ENCODE measurements at places on chromosomes 13 and 19.

- DNase-seq = no peak
Measured at GRCh38 chr13:99313501-99313900, 6.3 kb upstream of the GPR183 start.

GRCh38 chr19:48368936-48369335 is 4.8 kb downstream of the SYNGR4 start:
- no peak for DNase-seq

DNA sequence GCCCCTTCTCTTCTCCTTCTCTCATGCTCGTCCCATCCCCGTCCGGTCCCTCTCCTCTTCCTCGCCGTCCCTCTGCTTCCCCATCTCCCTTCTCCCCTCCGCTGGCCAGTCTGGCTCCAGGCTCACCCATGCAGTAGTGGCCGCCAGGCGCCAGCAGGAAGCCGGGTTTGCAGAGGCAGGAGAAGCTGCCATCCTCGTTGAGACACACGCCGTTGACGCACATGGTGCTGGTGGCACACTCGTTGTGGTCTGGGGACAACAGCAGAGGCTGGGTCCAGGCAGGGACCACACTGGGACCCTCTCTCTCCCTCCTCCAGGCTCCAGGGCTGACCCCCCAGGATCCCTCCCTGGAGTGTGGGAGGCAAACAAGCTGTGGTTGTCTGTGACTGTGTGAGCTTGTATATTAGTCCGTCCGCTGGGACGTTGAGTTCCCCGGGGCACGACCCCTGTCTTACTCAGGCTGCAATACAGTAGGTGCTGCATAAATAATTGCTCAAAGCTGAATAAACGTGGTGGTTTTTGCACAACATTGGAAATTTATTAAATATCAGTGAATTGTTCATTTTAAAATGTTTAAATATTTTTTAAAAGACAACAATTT is 16.4 kb downstream of the FBN3 start:
- no peak for DNase-seq

GRCh38 chr19:52237771-52238400 is 31.5 kb upstream of the ZNF766 start:
- peak; percentile 50 for DNase-seq

- DNase-seq = no peak
Measured at GRCh38 chr13:29737061-29737460, 113.4 kb downstream of the UBL3 start.

- no peak for DNase-seq
Measured at GRCh38 chr13:42735010-42735409, 46.4 kb upstream of the FAM216B start.

DNA sequence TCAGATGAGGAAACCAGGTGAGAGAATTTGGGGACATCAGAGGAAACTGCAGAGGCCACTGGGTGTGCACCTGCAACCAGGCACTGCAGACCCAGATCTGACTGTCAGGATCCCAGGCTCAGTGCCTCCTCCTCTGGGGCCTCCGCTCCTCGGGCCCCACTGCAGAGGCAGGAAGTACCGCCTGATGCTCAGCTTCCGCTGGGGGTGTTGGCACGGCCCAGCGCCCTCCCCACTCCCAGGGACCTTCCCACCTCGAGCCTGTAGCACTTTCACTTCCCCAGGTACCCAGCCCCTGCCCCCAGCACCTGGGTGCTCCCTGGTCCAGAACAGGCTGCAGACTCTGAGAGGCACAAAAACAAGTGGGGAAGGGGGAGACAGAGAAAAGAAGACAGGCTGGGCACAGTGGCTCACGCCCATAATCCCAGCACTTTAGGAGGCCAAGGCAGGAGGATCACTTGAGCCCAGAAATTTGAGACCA is 1.4 kb upstream of the CD37 start:
- peak; percentile 75 for DNase-seq

- DNase-seq = no peak
Measured at GRCh38 chr19:36152352-36153091, at the start of gene COX7A1. Gene COX7A1 (minus strand): TSS chr19:36152447. CDS start chr19:36152407, 40 bp downstream.

DNA sequence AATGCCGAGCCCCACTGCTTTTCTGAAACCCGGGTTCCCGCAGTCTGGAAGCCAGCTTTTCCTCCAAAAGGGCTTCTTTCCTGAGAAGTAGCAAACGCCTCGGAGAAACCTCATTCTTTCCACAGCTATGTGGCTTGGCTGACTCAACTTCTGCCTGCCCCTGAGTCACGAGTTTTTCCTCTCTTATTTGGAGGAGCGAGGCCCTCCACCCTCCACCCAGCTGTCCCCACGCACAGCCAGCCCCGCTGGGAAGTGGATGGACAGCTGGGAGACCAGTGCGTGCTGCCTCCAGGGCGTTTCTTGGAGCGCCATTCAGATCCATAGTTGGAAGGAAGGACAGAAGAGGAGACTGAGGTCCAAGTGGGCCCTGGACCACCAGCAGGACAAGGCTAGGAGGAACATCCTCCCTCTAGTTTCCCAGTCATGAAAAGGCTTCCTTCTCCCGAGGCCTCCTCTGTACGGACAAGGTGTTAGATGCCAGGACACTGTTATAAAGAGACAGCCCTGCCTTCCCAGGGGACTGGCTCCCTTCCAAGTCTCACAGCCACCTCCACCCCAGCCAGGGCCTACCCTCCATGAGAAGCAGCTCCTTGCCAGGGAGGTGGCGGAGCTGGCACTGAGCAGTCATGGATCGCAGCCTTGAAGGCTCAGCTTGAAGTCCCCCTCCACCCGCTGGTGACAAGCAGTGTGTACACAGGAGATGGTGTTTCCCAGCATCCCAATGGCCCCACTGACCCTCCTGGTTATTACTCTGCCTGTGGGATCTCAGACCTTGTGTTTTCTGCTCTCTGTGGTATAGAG is 2.5 kb upstream of the PLEKHF1 start:
- DNase-seq = peak; percentile 61

DNA sequence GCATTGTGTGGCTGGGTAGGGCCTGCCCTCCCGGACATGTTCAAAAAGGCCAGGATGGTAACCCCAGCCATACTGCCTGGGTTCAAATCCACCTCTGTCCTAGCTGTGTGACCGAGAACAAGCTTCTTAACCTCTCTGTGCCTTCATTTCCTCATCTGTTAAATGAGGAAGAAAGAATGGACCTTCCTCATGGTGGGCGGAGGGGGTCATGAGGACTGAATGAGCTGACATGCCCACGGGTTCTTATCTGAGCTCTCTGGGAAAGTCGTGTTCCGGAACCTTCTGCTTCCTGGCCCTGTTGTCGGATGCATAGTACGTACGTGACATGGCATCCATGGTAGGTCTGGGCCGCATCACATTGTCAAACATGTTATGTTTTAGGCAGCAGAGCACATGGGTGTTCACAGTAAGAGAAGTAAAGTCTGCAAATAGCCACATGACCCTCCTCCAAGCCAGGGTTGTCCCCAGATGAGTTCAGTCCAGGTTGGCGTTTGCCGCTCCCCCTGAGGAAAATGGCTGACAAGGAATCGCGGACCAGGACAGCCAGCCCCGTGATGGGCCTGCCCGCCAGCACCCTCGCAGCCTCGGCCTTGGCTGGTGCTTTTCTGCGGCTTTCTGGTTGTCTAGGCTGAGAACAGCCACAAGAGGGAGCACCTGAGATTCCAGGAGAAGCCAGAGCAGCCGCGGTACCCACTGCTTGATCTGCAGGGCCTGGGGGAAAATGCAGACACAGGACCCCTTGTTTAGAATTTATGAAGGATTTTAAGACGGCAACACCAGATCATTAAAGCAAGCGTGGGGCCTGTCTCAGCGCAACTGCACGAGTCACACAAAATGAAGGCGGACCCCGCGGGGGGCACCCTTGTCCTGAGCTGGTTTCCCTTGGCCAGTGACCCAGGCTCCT is 2.4 kb upstream of the NTN5 start:
- peak; percentile 77 for DNase-seq

- no peak for DNase-seq
Measured at GRCh38 chr13:44046428-44046827, 166.7 kb downstream of the LACC1 start.

GRCh38 chr13:92994056-92994455 is 232.6 kb upstream of the GPC6 start:
- DNase-seq = no peak
